AG04450 (cell line): ENCODE measurements at places on chromosomes 16 and 17.
A peak's percentile ranks its signal among the peaks of the same experiment; 100 is the strongest.

DNA sequence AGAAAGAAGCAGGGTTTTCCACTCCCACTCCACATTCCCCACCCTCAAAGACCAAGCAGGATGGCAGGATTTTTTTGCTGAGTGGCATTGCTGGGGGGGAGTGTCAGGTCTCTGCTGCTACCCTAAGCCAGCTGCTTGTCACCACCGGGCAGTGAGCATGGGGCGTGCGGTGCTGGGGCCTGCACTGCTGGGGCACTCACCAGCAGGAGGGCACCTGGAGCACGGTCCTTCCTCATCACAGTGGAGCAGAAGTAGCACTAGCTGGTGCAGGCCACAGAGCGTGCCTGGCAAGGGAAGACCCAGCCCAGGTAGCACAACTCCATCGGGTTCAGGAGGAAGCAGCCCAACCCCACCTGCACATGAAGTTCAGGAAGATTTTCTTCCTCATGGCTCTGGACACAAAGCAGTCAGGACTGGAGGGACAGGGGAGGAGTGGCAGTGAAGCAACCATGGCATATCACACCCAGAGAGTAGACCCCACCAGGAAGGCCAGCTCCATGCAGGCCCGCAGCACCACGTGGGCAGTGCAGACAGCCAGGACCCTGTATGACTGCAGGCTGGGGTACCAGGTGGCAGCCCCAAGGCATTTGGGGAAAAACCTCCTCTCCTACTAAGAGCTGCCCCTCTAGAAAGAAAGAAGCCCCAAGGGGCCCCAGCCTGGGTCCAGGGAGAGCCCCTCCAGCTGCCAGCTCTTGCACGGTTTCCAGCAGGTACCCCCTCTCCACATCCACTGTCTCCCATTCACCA, 16.7 kb upstream of the MYO18A start:
- no peak for DNase-seq

DNA sequence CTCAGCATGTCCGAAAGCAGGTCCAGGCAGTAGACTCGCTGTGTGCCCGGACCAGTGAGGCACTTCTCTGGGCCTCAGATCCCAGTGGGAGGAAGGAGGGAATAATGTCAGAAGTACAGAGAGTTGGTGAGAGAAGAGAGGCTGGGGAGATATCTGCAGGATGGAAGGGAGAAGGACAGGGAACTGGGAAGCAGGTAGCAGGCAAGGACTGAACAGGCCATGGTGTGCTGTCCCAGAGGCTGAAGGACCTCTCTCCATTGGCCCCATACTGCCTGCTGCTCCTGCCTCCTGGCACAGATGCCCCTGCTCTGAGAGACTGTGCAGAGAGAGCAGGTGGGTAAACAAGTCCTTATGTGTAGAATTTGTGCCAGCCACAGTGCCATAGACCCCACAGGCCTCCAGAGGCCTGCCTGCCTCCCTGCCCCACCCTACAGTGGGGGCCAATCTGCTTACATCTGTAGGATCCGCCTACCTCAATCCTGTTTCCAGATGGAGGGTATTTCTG, 34.2 kb upstream of the CRHR1 start:
- DNase-seq: no peak

DNA sequence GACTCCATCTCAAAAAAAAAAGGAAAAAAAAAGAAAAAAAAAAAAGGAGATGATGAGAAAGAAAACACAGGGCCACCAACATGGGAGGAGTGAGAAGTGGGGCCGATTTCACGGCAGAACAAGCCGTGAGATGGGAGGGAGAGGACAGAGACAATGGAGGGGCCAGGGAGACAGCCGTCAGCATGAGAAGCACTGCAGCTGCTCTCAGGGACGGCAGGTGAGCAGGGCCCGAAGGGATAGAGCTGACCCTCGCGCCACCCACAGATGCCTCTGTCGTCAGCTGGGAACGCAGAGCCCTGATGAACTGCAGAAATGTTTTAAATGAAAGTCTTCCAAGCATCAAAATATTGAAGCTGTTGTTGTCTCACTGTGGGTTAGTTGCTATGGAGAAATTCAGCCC, 20.3 kb downstream of the PITPNM3 start:
- no peak for DNase-seq

DNA sequence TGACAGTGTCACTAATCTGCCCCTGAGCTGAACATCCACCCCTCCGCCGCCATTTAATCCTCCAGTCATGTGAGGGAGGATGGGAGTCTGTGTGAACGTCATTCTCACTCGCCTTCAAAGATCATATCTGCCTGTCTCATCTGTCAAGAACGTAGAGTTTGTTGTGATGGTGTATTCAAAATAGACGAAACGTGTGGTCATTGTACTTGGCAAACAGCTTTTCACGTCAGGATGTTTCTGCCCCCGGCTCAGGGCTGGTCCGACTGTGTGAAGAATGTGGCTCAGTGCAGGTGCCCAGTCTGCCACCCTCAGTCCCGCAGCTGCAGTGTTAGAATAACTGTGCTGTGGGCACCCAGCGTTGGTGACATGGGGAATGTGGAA, 148.0 kb downstream of the KCNJ12 start:
- peak; percentile 45 for DNase-seq

DNA sequence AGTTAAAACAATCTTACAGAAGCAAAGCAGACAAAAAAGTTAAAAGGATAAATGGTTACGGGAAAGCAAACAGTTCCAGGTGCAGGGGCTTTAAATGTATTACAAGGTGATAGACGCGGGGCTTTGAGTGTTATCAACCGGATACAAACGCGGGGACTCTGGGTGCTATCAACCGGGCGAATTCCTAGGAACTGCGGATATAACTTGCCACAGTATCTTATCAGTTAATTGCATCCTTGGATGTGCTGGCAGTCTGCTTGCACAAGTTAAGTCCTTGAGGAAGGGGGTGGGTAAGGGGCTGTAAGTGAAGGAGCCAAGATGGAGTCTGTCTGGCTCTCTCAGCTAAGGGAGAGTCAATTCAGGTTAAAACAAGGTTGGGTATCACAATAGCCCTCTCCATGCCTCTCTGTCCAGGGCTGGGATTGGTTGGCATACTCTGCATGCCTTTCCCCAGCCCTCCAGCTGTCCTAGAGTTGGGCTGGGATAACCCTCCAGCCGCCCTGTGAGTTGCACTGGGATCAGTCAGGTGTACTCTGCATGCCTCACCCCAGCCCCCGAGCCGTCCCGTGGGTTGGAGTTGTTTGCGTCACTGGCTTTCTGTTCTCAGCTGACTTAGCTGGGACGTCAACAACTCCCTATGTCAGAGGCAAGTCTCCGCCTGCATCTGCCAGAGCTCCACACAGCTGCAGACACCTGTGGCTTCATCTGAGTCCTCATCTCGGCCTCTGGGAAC, 40.9 kb downstream of the TMEM235 start:
- peak; percentile 81 for DNase-seq

GRCh38 chr16:9909072-9909825, 273.0 kb downstream of the GRIN2A start:
- no peak for DNase-seq

DNA sequence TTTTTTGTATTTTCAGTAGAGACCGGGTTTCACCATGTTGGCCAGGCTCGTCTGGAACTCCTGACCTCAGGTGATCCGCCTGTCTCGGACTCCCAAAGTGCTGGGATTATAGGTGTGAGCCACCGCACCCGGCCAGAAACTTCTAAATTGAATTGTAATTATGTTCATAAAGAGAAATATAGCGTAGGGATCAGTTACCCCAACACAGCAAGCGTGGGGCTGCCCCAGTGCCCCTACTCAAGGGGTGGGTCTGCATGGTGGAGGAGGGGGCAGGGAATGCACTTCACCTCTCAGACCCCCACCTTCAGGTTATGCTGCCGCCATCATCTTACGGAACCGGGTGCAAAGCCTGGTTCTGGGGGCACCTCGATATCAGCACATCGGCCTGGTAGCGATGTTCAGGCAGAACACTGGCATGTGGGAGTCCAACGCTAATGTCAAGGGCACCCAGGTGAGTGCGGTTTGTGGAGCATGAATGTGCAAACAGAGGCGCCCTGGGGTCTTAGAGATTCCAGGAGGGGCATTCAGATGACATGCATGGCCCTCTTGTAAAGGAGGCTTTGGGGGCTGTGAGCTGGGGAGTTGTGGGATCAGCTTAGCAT, 18.0 kb downstream of the ITGAM start:
- no peak for DNase-seq

DNA sequence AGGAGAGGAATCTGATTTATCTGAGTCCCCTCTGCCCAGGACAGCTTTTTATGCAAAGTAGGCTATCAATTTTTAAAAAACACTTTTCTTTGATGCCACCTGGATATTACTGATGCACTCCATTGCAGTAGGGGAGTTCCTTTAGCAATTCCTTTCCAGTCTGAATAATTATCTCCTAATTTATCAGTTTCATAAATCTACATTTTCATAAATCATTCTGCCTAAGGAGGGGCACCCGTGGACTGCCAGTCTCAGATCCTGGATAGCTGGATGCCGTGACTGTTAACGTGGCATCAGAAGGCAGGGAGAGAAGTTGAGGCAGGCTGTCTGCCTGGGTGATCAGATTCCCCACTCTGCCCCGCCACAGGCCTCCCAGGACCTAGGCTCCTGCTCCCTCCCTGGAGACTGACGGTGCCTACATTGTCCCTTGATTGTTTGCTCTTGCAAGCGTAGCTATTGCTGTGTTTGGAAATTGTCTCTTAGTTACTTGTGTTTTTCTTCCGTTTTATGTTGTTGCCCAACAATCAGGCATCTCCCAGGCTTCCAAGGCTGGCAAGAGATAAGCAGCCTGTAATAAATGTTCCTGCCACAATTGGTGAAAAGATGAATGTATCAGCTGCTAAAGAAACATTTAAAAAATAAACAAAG, 75.2 kb downstream of the KATNIP start:
- no peak for DNase-seq
